ENCODE measurements at places on chromosomes 5 and 9.
A peak's percentile ranks its signal among the peaks of the same experiment; 100 is the strongest.

DNA sequence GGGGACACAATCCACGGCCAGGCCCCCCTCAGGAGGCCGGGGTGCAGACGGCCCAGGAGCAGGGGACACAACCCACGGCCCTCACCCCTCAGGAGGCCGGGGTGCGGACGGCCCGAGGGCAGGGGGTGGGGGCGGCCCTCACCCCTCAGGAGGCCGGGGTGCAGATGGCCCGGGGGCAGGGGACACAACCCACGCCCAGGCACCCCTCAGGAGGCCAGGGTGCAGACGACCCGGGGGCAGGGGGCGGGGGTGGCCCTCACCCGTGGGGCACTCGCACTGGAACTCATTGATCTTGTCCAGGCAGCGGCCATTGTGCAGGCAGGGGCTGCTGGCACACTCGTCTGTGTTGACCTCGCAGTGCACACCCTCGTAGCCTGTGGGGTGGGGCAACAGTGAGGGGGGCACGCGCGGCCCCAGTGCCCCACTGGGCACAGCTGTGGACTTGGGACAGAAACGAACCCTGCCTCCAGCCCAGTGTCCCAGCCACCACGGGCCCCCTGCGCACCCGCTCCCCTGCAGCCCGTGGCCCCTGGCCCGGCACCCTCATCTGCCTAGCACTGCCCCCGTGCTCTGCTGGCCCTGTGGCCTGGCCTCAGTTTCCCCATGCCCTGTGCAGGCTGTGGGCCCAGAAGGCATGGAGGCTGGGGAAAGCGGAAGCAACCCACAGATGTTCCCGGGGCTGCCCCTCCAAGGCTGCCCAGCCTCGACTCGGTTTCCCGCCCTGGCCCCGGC, 28.7 kb downstream of the NOTCH1 start:
- no peak for DNase-seq

DNA sequence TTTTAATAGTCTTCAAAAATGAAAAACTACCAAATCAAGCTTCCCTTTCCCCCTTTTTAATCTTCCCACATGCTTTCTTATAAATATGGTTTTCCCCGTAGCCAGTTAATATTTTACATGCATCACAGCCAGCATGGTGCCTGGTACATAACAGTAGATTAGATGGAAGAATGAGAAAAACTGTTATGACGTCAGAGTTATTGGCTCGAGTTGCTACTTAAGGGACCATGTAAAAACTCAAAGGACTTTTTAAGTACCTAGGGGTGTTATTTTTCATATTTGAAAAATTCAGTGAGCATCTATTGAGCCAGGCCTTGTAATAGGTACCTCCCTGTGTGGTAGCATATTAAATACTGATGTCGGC, 176.4 kb downstream of the SMARCA2 start:
- DNase-seq = no peak

GRCh38 chr9:7234144-7234543, 476.4 kb downstream of the KDM4C start:
- DNase-seq = peak; percentile 22

DNA sequence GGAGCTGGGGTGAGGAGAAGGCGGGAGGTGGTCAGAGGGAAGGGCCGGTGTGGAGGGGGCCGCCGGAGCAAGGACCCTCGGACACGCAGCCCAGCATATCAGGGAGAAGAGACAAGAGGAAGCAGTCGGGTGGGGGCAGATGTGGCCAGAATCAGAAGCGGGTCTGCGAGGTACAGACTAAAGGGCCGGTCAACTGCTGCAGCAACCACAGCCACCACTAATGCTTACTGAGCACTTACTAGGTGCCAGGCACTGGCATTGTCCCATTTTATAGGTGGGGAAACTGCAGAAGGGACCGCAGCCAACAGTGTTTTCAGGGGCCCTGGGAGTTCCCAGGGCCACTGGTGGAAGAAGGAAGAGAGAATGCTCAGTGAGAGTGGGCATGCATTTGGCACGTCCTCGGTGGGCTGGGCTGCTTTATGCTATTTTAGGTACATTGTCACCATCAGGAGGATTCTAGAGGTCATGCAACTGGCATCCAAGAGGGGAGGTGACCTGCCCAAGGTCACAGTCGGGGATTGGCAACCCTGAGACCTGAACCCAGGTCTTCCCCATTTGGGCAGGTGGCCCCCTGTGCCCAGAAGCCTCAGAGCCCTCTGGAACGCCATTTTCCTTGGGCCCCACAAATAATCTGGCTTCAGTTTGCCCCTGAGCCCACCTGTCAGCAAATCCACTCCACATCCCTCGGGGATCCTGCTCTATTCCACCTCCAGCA, 53.4 kb downstream of the DUSP1 start:
- DNase-seq = no peak

GRCh38 chr5:13567819-13568218, 376.7 kb downstream of the DNAH5 start:
- no peak for DNase-seq

DNA sequence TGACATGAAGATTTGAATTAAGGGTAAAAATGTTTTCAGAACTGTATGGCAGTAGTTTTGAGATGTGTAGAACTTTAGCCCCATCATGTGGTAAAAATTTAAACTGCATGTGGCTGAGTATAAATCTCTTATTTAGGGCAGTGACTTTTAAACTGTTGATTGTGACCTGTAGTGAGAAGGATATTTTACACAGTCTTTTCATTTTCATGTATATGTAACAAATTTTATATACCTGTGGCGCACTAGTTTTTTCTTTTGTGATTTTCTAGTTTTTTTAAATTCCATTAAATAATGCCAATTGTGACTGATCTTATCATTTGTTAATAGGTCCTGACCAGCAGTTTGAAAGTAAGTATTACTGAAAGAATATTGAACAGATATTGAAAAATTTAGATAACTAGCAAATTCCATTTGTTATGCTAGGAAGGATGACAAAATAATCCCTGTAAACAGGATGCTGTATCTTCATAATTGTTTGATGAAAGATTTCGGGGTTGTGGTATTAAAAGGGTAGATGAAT, 47.2 kb downstream of the GPBP1 start:
- DNase-seq = peak; percentile 57

- DNase-seq = peak; percentile 28
Measured at GRCh38 chr9:83706676-83707517, 861 bp downstream of the UBQLN1 start.
